ENCODE measurements at places on chromosomes 6 and 20. TPM values are rescaled to one million over a fixed set of nuclear protein-coding genes. Genes with fewer than 3 reads are reported as not detected.

TTBK1 gene
- not detected for total RNA-seq

PNLDC1 gene
- total RNA-seq = 1.1 TPM

LY6G6D gene
- not detected for total RNA-seq

MUC22 gene
- total RNA-seq = not detected

SLC26A8 gene
- total RNA-seq = not detected

FAM184A gene
- total RNA-seq = 3.6 TPM

RBBP8NL gene
- total RNA-seq = not detected

TBXT gene
- total RNA-seq = not detected

IP6K3 gene
- total RNA-seq = 0.39 TPM

PCED1A gene
- total RNA-seq = 81.8 TPM

ZNF184 gene
- total RNA-seq = 10.7 TPM

GPR6 gene
- total RNA-seq = not detected

MRAP2 gene
- 2.2 TPM for total RNA-seq

DDRGK1 gene
- 117 TPM for total RNA-seq

CLPSL1 gene
- total RNA-seq = not detected

- no peak for DNase-seq
Measured at GRCh38 chr20:52348434-52348833, 156.9 kb upstream of the ZFP64 start.

GRCh38 chr6:17021539-17021889, 80.3 kb upstream of the STMND1 start:
- DNase-seq = no peak

DNA sequence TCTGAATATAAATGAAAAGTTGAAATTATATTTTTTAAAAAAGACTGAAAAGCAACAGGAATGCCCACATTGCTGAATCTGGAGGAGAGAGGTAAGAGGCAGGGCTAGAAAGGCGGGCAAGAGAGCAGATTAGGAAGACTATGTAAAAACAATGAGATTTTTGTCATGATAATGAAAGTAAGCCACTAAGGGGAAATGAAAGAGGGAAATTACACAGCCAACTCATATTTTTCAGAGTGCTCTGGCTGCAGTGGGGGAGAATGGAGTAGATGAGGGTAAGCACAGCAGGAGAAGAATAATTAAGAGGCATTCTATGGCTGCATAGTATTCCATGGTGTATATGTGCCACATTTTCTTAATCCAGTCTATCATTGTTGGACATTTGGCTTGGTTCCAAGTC, 281.9 kb downstream of the PKHD1 start:
- no peak for DNase-seq

DNA sequence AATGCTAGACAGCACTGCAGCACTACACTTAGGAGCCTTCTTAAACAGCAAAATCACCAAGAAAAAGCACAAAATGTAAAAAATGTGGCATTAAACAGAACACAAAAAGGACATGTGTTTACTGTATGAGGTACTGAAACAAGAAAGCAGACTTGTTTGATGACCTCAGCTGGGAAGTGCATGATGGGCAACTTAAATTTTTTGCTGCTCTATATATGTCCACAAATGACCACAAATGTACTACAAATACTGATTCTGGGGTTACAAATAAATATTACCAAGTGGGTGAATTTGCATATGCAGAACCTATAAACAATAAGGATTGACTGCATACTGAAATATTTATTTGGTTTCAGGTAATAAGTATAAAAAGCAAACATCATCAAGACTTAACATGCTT, 13.1 kb downstream of the RAB23 start:
- no peak for DNase-seq

GRCh38 chr6:44233567-44234100, 10.2 kb downstream of the SLC29A1 start:
- no peak for DNase-seq

GRCh38 chr6:142469220-142469619, 167.4 kb downstream of the ADGRG6 start:
- no peak for DNase-seq

- no peak for DNase-seq
Measured at GRCh38 chr20:22389836-22390542, 194.4 kb downstream of the FOXA2 start.

DNA sequence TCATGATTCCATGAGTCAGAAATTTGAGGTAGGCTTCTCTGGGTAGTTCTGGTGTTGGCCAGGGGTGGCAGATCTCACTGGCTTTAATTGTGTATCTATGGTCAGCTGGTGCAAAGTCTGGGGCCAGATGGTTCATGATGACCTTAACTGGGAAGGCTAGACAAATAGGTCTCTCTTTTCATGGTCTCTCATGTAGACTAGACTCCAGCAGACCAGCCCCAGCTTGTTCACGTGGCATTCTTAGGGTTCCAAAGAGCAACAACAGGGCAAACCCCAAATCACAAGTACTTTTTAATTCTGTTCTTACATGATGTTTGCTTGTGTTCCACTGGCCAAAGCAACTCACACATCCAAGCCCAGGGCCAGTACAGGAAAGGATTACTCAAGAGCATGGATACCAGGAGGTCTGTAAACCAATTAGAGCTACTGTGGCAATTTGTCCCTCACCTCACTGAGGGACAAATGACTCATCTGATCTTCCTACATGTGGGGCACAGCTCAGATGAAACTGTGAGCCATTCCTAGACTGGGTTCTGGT, 79.5 kb upstream of the PBOV1 start:
- no peak for DNase-seq

DNA sequence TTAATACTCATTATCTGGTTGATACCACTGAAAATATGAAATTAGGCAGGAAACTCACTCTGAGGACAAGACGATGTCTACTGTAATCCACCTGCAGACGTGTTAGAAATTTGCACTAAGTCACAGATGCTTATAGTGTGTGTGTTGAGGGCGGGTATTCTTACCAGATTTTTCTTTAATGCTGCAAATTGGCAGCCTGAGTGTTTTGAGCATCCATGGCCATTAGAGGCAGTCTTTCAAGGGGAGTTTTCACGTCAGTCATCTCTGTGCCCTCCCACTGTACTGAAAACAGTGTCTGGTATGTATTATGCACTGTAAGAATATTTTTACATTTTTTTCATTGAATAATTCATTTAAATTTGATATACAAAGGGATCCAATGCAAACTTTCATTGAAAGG, 266.5 kb upstream of the QKI start:
- no peak for DNase-seq

DNA sequence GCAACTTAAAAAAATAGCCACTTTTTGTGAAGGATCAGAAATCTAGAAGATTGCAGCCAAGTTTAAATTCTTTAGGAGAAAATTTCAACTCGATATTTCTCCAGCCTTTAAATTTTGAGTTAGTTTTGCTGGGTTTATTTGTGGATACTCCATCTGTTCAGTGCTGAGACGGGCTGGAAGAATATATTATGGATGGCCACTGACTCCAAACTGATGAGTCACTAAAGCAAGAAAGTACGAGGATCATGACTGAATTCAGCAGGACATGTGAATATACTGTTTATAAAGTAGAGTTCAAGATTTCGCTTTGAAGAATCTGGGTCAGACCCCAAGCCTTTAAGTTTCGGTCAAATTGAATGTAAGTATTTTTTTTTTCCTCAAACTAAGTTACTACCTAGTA, 199.5 kb downstream of the ADGRB3 start:
- no peak for DNase-seq

GRCh38 chr6:106637051-106637716, 7.8 kb downstream of the QRSL1 start:
- DNase-seq = no peak

GRCh38 chr6:17418281-17419188, 25.1 kb downstream of the CAP2 start:
- no peak for DNase-seq

DNA sequence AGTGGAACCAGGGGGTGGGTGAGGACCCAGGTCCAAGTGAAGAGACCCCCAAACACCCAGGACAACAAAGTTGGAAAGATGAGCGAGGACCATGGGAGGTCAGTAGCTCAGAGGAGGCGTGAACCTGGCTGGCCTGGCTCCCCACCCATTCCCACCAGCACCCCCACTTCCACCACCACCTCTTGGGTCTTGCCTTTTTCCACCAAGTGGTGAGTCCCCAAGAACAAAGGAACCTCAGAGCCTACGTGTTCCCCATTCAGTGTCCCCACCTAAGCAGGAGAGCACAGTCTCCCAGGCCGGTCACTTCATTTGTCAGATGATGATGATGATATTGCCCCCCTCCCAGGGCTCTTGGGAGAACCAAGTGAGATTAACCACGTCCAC, 531 bp upstream of the VWA7 start:
- no peak for DNase-seq

GRCh38 chr6:157187182-157188083, 135.9 kb downstream of the TMEM242 start:
- no peak for DNase-seq

DNA sequence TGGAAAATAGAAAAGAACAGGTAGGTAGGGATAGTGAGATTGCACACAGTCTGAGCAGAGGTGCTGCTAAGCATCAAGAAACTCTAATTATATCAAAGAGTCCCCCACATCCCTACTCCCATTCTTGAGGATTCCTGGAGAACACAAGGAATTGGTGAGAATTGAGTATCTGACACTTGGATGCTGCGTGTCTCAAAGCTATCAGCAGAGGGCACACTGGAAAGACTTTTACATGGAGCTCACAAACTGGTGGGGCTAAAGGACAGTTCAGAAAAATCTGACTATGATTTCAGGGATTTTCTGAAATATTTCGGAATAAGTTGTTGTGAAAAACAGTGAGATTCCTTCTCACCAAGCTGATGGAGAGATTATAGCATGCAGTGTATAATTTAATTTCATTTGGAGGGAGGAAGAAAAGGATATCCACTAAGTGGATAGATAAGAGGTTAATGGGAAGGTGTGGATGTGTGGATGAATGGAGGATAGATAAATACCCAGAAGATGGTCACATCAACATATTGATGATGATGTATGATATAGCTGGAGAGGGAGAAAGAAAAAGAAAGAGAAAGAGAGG, 215.4 kb upstream of the DEFB112 start:
- DNase-seq = no peak

DNA sequence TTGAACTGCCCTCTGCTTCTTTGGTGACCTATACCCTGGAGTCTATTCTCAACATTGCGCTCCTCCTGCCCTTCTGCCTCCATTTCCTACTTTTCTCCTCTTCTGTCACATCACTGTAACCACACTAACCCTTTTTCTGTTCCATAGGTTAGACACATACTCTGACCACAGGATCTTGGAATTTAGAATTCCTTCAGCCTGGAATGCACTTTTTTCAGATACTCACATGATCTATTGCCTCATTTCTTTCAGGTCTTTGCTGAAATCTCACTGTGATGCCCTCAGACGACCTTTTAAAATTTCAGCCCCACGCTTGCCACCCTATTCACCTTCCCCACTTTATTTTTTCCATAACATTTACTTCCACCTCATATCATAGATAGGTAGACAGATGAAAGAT, 5.1 kb downstream of the VNN1 start:
- DNase-seq = no peak

GRCh38 chr6:21138336-21139069, 455.0 kb upstream of the SOX4 start:
- no peak for DNase-seq

DNA sequence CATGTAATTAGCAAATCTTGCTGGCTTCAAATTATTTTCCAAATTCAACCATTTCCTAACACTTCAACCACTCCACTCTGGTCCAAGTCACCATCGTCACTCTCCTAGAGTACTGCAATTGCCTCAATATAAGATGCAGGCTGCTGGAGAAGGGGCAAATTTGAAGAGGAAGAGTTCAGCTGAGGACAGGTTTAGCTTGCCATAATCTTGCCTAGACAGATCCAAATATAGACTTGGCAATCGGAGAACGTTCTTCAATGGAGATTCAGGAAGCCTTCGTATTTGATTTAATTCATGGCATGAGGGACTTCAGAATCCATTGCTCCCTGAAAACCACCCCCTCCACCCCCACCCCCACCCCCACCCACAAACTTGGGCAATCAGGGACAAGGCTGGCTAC, 15.4 kb upstream of the KHDC1L start:
- DNase-seq = no peak

DNA sequence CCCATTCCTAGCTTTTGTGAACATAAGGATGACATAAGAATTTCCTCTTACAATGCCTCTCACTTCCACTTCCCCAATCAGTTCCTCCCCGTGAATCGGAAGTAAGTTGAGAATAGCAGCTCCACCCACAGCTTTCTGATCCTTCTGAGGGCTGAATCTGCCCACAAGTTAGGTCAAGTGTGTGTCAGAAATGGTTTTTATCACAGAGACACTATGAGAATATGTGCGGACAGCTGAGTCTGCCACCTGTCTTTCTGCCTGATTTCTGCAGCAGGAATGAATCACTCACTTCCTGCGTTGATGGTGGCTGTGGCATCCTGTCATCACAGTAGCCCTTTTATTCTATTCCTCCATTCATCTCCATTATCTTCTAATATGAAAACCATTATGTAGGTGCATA, 70.2 kb downstream of the RIN2 start:
- DNase-seq = no peak

GRCh38 chr20:39195582-39196021, 233.5 kb downstream of the DHX35 start:
- DNase-seq = no peak

- DNase-seq = no peak
Measured at GRCh38 chr6:44396968-44397367, 9.5 kb downstream of the CDC5L start.

- DNase-seq = no peak
Measured at GRCh38 chr6:127748290-127748689, 152.6 kb downstream of the THEMIS start.

DNA sequence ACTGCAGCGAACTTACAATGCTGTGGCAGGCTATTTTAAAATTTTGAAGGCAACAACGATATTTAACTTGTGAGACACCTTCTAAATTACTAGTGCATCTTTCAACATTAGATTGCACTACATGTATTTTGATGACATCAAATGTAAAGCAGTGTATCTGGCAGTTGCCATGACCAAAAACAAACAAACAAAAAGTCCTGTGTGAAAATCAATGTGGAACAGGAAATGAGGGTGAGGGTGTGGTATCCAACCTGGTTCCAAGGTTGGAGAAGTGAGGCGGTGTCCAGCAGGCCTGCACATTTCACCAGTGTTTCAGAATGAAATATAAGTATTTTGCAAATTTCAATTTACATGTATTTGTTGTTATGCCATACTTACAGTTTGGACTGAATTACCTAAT, 112.0 kb downstream of the LAMP5 start:
- no peak for DNase-seq

DNA sequence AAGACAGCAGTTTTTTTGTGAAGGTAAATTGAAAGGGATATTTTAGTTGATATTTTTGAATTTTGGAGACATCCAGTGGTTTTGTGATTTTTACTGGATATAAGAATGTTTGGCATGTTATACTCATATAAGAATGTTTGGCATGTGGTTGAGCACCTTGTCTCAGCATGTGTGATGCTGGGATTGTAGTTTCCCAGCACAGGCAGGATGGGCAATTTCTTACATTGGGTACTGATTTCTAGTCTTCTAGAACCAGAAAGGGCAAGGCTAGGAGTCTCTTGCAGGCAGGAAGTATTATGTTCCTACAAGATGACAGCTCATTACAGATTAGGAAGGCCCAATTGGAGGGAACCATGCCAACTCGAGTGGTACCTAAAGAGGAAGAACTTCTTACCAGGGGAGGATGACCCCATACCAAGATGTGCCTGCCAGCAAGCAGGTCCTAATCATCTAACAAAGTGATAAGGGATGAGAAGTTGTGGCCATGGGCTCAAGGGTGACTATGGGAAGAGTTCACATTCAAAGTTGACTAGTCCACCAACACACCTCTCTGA, 377.8 kb downstream of the UTRN start:
- DNase-seq = no peak

Data from tibial nerve (tissue), 4 donors.